ENCODE measurements at places on chromosomes 7 and 10.

- DNase-seq = no peak
Measured at GRCh38 chr10:45447416-45447815, 73.4 kb downstream of the ALOX5 start.

- DNase-seq = no peak
Measured at GRCh38 chr10:21207852-21208646, 310.9 kb upstream of the NEBL start.

- no peak for DNase-seq
Measured at GRCh38 chr7:28802450-28802849, 155.7 kb downstream of the TRIL start.

- no peak for DNase-seq
Measured at GRCh38 chr10:127368929-127369328, 172.5 kb upstream of the INSYN2A start.

GRCh38 chr10:28533571-28534304 is 820 bp downstream of the WAC start:
- DNase-seq = peak; percentile 41
